ENCODE measurements at places on chromosomes 7 and 10.

DNA sequence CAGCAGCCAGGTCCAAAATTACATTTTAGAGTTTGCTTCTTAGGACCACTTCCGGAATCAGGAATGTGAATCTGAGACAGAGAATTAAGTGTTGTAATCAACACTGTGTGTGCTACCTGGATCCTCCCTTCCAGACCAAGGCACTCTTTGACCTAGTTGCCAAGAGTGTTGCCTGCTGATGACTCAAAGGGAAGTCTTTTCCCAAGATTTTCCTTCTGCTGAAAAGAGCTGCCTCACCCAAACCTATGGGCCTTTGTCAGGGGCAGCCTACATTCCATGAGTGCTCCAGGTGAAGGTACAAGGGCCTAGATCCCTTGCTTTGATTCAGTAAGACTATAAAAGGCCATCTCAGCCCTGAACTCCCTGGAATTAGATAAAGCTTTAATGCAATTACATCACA lies 712.5 kb upstream of the ANKRD30A start:
- DNase-seq: no peak

DNA sequence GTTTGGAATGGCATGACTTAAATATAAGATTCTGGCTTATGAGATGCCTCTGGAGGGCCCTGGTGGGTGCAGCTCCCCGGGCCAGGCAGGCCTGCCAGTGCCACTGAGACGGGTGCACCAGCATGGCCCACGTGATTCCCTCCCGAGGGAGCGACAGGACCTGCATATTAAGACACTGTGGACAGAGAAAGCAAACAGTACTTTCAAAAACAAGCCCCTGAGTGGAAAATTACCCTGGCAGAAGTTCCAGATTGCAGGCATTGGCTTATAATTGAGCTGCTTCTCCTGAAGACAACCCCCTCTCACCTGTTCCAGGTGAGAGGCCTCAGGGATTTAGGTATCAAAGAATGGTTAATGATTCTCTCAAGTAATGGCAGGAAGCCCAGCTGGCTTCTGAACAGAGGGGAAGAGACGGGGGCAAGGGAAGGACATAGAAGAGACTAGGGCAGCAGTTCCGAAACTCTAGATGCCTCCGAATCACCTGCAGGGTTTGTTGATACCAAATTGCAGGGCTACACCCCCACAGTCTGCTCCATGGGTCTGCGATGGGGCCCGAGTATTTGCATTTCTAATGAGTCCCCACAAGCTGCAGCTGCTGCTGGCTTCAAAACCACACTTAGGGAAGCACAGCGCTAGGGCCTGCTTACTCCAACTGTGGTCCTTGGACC lies 66.0 kb upstream of the DOCK1 start:
- DNase-seq: no peak

GRCh38 chr7:4751398-4751947 lies 23.9 kb upstream of the AP5Z1 start:
- no peak for DNase-seq

DNA sequence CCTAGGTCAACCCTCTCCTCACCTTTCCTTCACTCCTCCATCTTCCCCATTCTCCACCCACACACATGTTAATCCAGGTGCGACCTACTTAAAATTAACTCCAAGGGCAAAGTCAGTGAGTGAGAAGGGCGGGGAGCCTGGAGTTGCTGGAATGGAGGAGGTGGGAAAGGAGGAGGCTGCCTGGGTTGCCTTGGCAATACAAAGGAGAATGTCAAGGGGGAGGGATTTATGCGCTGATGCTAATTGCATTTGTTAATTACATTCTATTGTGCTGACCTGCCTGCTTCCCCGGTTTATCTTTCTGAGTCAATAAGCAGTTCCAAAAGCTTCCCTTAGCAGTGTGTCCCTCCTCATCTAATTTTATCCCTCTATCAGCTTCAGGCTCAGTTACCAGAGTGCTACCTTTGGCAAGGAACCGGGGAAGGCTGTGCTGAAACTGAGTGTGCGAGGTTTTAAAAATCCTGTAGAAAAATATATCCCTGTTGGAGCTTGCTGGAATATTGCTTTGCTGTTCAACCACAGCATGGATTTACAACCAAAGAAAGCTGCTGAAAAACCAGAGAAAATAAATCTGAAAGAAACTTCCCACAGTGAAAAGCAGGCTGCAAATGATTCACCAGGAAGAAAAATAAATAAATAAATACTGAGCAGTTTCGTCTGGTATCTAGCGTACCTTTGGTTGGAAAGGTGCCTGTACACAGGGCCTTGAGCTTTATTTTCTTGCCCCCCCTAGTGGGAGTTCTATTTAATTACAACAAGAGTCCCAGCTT lies 113.2 kb upstream of the DGKB start:
- peak; percentile 15 for DNase-seq

DNA sequence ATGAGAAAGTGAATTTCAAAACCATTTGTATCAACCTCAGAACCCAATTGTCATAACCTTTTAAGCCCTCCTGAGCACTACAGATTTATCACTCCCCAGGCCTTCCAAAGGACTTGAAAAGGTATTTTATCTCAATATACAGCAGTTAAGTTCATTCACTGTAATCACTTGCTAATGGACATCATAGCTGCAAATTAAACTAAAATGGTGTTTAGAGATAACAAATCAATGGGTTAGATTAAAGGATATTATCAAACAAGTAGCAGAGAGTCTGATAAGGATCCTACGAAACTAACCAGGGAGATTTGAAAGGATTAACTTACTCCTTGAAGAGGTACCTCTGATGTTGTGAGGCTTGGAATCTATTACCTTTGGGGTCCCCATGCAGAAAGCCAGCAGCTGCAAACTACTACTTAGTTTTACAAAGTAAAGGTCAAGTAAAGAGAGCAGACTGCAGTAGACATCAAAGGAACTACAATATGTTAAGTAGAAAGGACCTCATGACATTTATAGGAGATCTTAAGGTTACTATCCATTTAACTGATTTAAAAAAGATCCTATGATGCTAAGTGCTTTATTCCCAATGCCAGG lies 359.4 kb downstream of the SORCS1 start:
- DNase-seq: no peak

DNA sequence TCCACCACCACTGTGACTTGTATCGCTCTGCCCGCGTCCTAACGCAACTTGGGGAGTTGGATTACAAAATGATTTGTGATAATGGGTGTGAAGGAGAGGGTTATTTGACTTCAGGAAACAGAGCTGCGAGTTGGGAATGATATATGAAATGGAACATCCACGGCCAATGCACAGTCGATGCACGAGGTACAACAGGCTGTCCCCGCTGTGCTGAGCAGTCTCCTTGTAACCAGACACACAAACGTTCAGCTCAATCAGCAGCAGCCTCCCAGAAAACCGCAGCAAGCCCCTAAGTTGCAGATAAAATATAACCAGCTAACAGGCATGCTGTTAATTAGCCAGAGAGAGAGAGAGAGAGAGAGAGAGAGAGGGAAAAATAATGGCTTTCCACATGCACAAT lies 332.7 kb upstream of the MGMT start:
- DNase-seq: no peak

- peak; percentile 40 for DNase-seq
Observed at GRCh38 chr7:64098-64915, 128.1 kb upstream of the FAM20C start.

- DNase-seq: no peak
Observed at GRCh38 chr10:15353471-15354017, 17.5 kb downstream of the FAM171A1 start.

GRCh38 chr10:115980470-115980869 lies 292.5 kb downstream of the GFRA1 start:
- DNase-seq: no peak

GRCh38 chr10:11272915-11273389 lies 255.3 kb downstream of the CELF2 start:
- DNase-seq: no peak

Measured in neural crest cell (in vitro differentiated cells).